T-helper 1 cell (primary cell): ENCODE measurements at places on chromosomes 11 and 22.

DNA sequence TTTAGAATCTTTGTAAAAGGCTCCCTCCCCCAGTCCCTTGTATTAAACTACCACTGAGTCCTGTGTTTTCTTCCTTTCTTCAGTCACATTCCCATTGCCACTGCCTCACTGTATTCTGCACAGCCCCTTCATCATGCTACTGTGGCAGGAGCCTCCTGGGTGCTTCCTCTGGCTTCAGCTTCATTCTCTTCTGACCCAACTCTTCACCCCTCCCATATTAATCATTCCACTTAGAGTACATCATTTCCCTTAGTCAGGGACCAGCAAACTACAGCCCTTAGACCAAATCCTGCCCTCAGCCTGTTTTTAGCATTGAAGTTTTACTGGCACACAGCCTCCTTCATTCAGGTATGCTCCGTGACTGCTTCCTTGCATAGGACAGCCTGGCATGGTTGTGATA lies 127.7 kb upstream of the MTNR1B start:
- no peak for DNase-seq

DNA sequence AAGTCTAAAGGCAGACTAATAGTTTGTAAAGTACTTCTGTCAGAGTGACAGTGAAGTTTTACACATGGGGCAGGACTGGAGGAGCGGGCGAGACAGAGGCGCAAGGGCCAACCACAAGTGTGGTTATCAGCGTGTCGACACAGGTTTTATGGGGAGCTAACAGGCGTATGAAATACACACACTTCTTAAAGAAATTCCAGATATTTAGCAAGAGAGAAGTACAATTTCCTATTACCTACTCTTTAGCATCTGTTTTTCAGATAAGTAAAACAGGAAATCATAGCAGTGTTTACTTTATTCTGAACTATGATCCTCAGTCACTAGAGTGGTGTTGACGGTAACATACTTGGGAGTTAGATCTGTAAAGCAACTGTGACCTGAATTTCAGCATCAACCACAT lies 22.5 kb downstream of the VSIG10L2 start:
- no peak for DNase-seq

DNA sequence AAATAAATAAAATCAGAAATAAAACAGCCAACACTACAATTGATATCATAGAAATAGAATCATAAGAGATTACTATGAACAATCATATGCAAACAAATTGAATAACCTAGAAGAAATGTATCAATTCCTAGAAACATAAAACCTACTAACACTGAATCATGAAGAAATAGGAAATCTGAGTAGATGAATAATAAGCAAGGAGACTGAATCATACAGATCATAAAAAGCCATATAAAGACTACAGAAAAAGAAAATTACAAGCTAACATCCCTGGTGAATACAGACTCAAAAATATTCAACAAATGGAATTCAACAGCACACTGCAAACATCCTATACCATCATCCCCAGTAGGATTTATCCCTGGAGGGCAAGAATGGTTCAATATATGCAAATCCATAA lies 135.6 kb downstream of the SBF2 start:
- no peak for DNase-seq

DNA sequence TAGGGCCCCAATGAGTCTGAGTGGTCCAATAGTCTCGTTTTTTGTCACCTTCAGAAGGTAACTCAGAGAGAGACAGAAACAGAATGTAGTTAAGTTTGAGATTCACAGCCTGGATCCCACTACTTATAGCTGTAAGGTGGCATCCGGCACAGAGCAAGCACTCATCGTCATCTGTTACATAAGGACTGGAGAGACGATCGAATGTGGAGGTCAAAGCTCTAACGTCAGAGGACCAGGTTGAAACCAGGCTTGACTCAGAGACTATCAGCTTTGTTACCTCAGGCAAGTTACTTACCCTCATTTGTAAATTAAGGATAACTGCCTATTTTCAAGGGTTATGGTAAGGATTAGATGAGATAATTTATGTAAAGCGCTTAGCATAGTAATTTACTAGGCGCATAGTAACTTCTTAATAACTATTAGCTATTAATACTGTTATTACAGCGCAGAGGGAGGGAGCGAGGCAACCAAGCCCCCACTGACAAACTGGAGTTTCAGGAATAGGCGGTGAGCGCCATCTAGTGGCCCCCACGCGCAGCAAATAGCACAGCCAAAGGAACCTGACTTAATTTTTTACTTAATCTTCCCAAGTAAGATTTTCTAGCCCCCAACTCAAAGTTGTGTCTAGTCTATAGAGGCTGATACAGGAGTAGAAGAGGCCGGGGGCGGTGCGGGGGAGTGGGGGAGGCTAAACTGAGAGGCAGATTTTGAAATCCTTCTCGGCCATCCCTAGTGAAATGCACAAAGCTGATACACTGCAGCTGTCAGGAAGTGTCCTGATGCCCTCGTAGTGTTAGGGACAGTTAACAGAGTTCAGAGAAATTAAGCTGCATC lies 29.0 kb upstream of the API5 start:
- DNase-seq = peak; percentile 12

DNA sequence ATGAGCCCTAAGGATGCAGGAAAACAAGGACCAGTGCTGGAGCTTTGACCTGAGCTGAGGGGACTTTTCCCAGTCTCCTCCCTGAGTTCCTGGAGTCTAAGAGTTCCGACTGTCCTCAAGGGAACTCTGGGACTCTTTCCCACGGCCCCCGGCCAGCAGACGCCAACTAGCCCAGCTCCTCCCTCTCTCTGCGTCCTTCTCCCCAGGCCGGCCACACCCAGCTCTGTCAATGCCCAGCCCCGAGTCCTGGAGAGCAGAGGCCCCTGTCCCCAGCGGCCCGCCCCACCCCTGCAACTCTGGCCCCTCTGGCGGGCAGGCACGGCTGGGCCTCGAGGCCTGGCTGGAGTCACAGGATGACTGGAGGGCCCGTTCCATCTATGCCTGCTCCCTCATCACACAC lies 29.8 kb downstream of the NECTIN1 start:
- DNase-seq = no peak

DNA sequence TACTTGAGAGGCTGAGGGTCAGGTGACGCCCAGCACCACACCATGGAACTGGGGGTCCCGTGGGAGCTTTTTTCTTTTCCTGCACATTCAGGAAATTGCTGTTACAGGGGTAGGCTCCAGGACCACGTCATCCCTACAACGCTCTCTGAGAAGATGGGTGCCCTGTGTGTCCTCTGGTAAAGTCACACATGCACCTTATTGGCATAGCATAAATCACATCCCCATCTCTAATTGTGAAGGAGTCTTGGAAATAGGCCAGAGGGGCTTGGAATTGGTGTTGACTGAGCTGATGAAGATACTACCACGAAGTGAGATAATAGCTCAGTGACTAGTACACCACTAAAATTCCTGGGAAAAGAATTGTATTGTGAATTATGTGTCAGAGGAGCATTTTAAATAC lies 57.6 kb downstream of the TNRC6B start:
- no peak for DNase-seq

GRCh38 chr11:57900320-57900719 lies 123.4 kb upstream of the OR9Q1 start:
- no peak for DNase-seq

DNA sequence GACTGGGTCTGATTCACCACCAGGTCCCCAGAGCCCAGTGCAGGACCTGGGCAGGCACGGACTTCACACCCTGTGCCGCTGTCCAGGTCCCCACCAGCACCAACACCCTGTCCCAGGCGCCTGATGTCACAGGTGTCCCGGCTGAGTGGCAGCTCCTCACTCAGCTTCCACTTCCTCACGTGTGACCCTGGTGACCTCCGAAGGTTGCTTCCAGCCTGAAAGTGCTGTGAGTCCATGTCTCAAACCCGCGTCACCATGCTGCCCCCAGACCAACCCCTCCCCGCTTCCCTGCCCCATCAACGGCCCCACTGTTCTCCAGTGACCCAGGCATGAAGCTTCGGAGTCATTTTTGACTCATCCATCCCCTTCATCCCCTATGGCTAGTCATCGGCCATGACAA lies 25.7 kb upstream of the PICK1 start:
- DNase-seq = no peak

- DNase-seq = no peak
Observed at GRCh38 chr11:104817973-104818372, 80.3 kb downstream of the CASP12 start.

GRCh38 chr11:70762810-70763209 lies 364.5 kb downstream of the CTTN start:
- no peak for DNase-seq

DNA sequence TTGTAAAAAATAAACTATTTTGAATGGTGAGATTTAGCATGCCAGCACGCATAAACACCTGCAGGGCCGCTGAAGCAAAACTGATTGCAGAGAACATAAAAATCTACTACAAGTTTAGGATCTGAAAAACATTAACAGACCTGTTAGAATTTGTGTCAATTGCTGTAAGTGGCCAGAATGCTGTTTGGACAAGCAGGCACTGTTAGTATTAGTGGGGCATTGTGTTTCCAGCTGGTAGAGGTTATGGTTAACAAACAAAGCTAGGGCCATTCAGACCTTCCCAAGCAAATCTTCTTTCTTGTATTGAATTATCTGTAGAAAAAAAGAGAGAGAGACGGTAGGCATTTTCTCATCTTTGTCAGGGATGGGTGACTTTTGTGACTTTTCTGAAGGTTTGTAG lies 57.6 kb upstream of the OLFML1 start:
- no peak for DNase-seq

DNA sequence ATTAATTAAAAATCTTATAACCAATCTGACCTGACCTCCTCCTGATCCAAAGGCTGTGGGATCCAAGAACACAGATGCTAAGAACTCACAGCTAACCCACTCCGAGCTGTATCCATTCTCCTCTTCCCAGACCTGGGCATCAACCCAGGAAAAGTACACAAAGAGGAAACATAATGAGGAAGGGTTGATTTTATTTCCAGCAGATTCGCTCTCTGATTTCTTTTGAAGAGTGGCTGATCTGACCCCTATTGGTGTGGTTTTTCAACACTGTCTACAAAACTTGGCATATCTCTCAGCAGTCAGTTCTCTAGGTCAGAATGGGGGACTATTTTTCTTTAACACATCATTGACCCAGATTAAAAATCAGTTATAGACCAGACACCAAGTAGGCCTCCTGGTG lies 201.9 kb upstream of the UBASH3B start:
- DNase-seq = no peak

GRCh38 chr11:78208257-78209165 lies 19.8 kb downstream of the USP35 start:
- no peak for DNase-seq
